ENCODE measurements at places on chromosomes 7 and 10. TPM values are rescaled to one million over a fixed set of nuclear protein-coding genes. Genes with fewer than 3 reads are reported as not detected.
A peak's percentile ranks its signal among the peaks of the same experiment; 100 is the strongest.

DNA sequence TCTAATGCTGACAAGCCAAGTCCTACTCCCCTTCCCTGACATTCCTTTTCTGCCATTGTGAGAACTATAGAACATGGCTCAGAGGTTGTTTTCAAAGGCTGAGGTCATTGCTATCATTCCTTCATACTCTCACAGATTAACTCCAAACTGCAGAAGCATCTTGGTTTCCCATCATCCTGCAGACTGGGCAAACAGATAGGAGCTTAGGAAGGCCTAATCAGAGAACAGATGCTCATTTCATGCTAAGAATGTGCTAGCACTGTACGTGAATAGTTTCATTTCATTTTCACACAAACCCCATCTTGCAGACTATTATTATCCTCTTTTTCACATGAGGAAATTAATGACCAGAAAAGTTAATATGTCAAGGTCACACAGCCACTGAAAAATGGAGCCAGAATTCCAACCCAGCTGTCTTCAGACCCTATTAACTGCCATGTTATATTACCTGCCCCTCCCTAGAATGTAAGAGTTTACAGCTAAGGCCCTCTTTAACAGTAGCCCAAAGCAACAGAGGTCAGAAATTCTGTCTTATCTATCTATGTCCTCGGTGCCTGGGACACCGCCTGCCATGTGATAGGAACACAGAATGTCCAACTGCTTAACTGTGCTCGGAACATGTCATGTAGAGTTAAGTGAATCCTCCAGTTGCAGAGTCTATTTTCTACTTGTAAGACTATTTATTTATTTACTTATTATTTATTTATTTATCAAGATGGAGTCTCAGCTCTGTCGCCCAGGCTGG, 2.9 kb upstream of the LCOR start:
- DNase-seq: no peak

GRCh38 chr7:115145512-115145911, 223.6 kb downstream of the MDFIC start:
- peak; percentile 9 for DNase-seq

- DNase-seq: peak; percentile 58
Observed at GRCh38 chr7:38584443-38585210, 46.5 kb downstream of the AMPH start.

DNA sequence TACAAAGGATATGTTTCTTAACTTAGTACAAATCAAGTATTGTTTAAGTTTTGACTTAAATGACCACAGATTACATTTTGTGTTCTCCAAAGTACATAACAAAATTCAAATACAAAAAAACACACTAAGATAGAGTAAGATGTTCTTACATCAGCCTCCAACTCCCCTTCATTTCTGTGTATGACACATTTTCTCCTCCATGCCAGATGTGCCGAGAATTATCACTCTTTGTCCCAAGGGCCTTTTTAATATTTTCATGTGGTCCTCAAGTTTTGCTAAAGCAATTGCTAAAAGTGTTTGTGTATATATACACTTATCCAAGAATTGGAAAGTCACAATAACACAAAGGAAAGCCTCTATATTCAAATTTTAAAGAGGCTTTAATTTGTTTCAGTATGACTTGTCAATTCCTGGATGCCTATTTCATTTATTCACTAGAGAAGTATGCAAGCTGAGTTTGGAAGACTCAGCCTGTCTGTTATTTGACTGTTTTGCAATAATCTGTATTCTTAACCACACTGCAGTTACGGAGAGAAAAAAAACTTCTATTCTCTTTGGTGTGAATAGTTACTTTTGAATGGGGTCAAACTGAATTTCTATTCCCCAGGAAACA, 586.4 kb upstream of the SEMA3D start:
- DNase-seq: peak; percentile 57

- no peak for DNase-seq
Observed at GRCh38 chr7:27088002-27088922, 7.5 kb downstream of the HOXA1 start.

XRCC2 gene
- 4.5 TPM for total RNA-seq

GRCh38 chr7:25762511-25763462, 389.2 kb upstream of the NFE2L3 start:
- DNase-seq: no peak

KEL gene
- total RNA-seq: not detected

IFIT2 gene
- total RNA-seq: 13.0 TPM

TNRC18 gene
- total RNA-seq: 75.3 TPM

- DNase-seq: no peak
Observed at GRCh38 chr7:100612730-100613390, 520 bp downstream of the MOSPD3 start.

GRCh38 chr10:73887294-73888039, 13.1 kb upstream of the CAMK2G start:
- DNase-seq: peak; percentile 89

GRCh38 chr7:27714831-27715444, 25.0 kb upstream of the TAX1BP1 start:
- no peak for DNase-seq

DNA sequence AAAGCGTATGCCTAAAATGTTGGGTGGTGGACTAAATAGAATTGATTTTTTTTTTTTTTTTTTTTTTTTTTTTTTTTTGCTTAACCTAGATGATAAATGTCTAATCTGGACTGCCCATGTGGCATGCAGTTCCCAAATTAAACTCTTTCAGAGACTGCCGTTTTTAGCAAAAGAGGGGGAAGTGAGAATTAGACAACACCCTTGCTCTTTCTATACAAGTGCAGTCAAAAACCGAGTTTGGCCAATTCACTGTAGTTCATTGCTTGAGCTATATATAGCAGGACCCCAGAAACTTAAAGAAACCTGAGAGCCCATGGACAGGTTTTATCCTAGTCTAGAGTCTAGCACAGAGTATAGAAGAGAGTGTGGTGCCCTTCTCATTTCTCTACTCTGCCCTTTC, 141.9 kb downstream of the GRM3 start:
- no peak for DNase-seq

CHST3 gene
- 38.8 TPM for total RNA-seq

DNA sequence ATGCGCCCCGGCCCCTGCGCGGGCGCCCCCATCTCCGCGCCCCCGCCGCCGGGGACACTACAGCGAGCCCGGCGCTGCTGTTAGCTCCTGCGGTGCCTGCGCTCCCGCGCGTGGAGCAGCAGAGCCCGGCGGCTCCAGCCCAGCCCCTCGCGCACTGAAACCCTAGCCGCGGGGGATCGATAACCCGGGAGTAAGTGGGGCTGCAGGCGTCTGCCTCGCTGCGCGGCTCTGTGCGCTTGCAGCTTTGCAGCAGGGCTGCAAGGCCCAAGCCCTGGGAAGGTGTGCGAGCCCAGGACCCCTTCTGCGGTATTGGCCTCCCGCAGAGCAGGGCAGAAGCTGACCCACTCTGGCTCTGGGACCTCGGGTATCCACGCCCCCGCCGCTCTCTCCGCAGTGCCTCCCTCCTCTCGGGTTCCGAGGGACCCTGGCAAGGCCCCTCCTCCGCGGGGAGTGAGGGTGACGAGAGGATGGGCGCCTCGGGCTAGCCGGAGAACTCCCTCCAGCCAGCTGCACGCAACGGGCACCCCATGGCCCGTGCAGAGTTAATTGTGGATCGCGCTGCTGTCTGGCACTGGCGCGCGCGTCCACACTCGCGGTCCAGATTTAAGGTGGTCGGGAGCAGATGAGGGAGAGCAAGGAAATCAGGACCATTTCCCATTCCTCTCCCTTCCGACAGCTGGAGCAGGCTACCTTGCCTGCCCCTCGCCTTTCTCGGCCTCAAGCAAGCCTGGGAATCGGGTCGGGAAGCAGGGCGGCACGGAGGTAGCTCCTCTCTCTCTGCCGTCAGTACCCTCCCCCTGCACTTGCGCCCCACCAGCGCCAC, 2.1 kb downstream of the SHH start:
- DNase-seq: no peak

DLX6 gene
- total RNA-seq: not detected

SLC16A12 gene
- total RNA-seq: not detected

SFMBT2 gene
- total RNA-seq: 0.12 TPM

DNA sequence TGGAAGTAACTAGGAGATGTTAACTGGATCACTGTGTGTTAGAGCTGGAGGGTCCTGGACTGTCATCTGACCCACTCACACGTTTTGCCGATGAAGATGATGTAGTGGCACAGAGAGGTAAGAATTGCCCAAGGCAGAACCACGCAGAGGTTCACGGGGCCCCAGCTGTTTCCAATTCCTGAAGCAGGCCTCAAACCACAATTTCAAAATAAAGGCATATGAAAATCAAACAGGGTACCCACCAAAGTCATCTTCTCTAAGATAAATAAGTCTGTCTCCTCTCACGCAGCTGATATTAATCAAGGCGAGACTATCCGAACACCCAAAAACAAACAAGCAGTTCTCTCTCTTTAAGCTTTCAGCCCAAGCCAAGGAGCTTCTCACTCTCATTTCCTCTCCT, 113.3 kb upstream of the JCAD start:
- DNase-seq: no peak

VPS37D gene
- 3.3 TPM for total RNA-seq

KLF14 gene
- not detected for total RNA-seq

- DNase-seq: no peak
Observed at GRCh38 chr7:98110249-98111022, 3.8 kb downstream of the LMTK2 start.

DNA sequence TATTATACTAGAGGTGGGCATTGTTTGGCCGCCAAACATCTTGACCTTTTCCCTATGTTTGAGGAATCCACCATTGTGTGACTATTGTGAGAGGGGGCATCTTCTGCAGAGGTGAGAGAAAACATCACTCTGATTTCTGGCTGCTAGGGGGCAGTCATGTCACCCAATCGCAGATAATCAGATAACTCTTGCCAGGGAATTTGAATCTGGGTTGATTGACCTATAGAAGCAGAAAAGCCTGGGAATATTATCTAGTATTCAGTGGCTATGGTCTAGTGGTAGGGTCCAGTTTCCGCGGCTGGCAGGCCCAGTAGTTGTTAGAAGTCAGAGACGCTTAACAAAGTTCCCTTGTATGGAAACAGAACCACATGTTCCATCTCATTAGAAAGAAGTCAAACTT, 808.5 kb downstream of the PHTF2 start:
- no peak for DNase-seq

DNA sequence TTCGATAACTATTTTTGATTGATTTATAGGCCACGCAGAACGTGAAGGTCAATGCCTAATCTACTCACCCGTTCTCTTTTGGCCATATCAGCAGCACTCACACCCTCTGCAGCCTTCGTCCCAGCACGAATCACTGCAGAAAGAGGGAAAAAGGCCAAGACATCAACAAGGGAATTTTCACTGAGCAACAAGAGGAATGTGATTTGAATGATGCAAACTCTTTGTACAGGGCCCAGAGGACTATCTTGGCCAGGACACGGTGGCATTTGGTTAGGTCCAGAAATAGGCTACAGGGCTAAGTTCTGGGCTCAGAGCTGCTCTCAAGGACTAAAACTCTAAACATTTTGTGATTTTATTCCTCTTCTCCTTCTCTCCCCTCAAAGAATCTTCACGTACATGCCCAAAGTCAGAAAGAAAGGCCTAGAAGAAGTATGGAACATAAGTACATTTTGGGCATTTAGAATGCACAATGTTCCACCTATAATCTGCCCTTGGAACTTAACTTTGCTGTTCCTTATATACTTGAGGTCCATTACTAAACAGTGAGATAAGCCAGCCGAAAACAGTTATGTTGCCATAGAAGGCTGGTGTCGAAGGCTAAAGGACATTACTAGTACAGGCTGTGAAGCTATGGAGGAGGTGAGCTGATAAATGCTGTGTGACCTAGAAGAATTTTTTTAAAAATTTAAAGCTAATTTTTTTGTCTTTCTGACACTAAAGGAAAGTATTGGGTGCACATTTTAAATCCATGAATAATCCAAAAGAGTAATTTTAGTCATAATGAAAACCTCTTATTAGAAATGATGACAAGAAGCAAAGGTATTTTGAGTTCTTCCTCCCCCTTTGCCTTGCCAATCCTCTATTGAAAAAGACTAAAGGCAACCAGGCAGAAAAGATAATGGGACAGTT, 20.0 kb downstream of the RBM28 start:
- peak; percentile 31 for DNase-seq

IQUB gene
- 0.18 TPM for total RNA-seq

OPALIN gene
- not detected for total RNA-seq

GRCh38 chr10:101066146-101066895, 4.5 kb downstream of the KAZALD1 start:
- DNase-seq: peak; percentile 67

DNA sequence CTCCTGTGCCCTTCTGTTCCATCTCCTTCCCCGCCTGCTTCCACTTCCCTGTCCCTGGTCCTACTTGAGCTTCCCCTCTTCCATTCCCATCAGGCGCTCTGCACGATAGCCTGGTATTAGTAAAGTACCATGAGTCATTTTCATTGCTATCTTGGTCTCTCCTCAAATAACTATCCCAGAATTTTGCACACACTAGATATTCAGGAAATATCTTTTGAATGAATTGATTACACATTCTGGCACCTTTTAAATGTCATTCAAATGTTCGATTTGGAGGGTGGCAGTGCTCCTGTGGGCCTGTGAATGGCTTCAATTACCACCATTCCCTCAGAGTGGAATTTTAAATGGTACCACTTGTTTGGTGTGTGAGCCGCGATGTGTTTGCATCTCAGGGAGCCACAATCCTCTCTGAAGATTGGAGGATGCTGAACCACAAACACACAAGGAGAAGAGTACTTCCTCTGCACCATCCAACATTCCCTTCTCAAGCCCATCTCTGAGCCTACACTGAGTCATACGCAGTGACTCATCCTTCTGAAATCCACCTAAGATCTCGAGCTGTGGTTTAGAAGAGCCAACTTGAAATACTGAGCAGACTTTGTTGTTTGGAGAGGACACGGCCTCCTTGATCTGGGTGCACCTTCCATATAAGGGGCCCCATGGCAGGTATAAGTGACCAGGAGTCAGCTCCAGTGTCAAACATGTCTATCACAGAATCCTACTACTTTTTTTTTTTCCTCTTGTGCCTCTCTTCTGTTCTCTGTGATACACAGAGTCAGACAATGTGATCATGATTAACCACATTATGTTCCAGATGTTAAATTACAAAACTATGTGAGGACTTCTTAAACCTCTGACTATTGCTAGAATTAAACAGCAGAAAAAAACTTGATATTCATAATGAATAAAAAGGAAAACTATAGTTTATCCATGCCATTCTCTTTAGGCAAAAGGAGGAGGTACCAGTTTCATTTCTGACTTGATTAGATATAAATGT, 81.9 kb downstream of the BMPER start:
- peak; percentile 97 for DNase-seq

IFIT1B gene
- not detected for total RNA-seq

GRCh38 chr10:78358982-78359381, 325.3 kb downstream of the RPS24 start:
- no peak for DNase-seq

DNA sequence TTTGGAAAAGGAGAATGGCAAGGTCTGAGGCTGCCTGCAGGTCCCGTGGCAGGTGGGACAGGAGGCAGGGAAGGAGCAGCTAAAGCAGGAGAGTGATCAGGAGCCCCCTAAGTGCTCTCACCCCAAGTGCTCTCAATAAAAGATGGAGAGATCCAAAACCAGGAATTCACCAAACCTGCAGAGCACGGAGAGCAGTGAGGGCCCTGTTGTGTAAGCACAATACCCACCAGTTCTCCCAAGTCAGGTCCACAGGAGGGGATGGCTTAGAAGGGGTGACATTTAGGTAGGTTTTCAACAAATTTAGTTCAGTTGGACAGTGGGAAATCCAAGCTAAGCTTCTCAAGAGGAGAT, 40.8 kb downstream of the GNA12 start:
- no peak for DNase-seq

- no peak for DNase-seq
Observed at GRCh38 chr10:113226399-113226798, 276.4 kb downstream of the TCF7L2 start.
